ENCODE measurements at places on chromosomes 2 and 18.

DNA sequence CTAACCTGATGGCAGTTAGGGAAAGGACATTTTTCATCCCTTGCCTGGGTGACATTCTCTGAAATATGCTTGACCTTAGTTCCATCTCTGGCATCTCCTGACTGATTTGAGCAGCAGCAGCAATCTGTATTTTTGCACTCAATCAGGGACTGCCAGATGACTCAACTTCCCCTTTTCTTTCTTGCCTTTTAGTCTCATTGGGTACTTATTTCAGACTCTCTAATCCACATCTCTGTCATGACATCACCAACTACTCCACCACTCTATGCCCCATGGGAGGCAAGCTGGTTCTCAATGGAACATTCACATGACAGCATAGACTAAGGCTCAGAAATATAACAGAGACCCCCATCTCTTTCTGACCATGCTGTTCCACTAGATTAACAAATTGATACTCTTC, 254.2 kb downstream of the RIT2 start:
- DNase-seq, result no peak

- no peak for DNase-seq
Observed at GRCh38 chr2:158458617-158458920, 1.8 kb downstream of the PKP4 start.

GRCh38 chr2:206983161-206983859, 44.0 kb downstream of the CPO start:
- no peak for DNase-seq

DNA sequence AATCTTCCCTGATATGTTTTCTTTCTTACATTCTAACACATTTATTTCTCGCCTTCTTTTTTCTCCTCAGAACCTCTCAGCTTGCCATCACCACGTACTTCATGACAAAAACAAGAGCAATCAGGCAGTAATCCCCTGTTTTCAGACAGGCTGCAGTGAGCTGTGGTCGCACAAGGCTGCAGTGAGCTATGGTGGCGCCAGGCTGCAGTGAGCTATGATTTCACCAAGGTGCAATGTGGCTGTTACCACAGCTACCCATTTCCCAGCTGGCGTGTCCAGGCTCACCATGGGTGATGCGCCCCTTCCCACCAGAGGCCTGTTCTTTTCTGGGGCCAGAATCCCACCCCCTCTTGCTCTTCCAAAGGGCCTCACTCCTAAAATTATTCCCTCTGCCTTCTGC, 25.8 kb downstream of the TCF23 start:
- no peak for DNase-seq
